T-helper 9 cell (primary cell): ENCODE measurements at places on chromosomes 16 and 17.

- no peak for DNase-seq
These were observed 101.9 kb downstream of the KCNJ2 start for GRCh38 chr17:70271200-70271599.

DNA sequence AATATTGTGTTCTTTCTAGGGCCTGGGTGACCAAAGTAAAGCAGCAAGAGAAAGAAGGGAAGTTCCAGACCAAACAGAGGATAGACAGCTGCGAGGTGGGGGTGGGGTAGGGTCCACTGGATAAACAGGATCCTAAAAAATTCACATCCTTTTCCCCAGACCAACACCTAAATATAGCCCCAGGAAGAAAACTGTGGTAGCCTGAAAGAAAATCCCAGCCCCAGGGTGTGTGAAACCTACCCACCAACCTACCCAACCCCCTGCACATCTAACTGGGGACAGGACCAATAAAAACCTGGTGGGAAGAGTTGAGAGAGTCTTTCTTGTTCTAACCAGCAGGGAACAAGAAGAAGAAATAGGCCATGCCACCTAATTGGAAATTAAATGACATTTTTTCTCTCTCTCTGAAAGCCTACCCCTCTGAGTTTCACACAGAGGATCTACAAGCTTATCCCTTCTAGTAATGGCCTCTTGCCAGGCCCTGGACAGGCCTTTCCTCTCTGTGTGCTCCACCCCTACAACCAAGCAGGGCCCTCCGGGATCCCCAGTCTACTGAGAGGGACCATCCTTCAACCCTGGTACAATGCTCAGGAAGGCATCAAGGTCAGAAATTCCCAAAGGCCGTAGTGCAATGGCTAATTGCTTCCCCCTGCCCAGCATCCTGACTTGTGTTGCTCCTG, 12.0 kb downstream of the MYO18A start:
- DNase-seq: no peak

DNA sequence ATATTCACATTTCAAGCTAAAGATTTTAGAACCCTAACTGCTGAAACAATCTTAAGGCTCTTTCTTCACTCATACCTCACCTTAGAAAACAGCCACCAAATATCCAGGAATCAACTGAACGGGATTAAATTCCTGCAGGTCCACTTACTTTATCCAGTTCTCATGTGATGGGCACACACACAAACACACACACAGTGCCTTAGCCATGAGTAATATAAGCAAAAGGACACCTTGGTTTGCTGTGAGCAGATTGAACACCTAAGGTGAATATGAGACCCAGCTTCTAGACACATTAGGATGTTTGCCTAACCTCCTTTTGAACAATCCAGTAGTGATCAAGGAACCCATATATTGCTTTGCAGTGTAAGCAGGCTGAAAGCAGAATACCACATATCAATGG, 81.5 kb downstream of the TUBD1 start:
- DNase-seq: no peak

DNA sequence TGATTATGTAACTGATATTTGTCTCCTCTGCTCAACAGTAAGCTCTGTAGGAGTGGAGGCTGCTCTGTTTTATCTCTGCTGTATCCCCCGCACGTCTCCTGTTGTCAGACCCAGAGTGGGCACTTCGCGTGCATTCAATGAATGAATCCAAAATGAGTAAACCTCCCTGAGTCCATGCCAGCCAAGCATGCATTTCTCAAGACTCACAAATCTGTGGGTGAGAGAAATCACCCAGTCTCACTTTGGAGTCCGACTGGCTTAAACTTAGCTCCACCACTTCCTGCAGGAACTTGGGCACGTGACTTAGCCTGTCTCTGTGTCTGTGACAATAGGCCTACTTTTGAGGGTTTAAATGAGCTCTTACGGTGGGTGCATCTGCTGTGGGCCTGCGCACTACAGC, 3.7 kb downstream of the PNPO start:
- no peak for DNase-seq

DNA sequence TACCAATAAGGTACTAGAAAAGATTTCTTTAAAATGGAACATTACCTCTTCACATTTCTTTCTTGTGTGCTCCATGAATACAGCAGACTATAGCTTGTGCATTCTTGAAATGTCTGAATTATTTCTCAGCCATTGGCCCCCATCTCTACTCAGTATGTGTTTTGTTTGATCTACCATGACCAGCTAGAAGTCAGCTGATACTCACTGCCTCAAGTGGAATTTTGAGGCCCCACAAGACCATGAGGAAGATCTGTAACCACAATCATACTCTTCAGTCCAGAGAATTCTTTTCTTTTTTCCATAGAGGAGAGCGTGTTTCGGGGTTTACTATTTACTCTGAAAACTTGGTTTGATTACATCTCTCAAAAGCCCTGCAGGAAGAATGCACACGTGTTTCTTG, 319.1 kb downstream of the TOX3 start:
- DNase-seq: no peak

DNA sequence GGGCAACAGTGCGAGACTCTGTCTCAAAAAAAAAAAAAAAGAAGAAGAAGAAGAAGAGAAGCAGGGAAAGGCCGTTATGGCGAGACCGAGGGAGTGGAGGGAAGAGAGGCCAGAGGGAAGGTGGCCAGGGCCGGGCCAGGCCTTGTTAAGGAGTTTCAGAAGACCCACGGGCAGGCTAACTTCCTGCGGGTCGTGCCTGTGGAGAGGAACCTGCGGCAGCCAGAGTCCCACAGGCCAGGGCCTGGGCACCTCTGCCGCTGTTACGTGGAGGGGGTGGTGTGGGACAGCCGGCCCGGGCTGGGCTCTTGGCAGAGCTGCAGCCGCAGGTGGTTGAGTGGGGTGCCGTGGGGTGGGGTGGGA, 5.4 kb downstream of the WDR81 start:
- no peak for DNase-seq

GRCh38 chr16:62913333-62913732, 877.1 kb upstream of the CDH8 start:
- DNase-seq: no peak

- DNase-seq: no peak
These were observed 6.2 kb downstream of the CNP start for GRCh38 chr17:41972571-41973407.

DNA sequence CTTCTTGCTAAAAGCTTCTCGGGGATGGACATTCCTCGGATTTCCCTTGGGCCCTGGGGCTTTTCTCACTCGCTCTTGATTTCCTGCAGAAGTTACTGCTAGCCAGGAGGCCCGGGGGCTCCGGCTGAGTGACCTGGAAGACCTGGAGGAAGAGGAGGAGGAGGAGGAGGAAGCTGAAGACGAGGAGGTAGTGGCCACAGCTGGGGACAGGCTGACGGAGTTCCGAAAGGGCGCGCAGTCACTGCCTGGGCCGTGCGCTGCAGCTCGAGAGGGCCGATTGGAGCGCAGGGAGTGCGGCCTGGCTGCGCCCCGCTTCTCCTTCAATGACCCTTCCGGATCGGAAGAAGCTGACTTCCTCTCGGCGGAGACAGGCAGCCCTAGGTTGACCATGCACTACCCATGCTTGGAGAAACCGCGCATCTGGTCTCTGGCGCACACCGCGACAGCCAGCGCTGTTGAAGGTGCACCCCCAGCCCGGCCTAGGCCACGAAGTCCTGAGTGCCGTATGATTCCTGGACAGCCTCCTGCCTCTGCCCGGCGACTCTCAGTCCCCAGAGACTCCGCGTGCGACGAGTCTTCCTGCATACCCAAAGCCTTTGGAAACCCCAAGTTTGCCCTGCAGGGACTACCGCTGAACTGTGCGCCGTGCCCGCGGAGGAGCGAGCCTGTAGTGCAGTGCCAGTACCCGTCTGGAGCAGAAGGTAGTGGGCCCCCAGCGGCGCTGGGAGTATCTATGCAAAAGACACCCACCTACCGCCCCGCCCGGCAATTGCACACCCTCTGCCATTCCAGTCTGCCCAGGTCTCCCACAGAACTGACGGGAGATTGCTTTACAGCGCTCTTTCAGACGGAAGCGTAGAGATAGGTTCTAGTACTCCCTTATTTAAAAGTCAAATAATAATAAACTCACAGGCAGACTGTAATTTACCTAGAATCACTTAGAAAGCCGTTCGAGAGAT, 4.9 kb downstream of the IRX6 start:
- no peak for DNase-seq

DNA sequence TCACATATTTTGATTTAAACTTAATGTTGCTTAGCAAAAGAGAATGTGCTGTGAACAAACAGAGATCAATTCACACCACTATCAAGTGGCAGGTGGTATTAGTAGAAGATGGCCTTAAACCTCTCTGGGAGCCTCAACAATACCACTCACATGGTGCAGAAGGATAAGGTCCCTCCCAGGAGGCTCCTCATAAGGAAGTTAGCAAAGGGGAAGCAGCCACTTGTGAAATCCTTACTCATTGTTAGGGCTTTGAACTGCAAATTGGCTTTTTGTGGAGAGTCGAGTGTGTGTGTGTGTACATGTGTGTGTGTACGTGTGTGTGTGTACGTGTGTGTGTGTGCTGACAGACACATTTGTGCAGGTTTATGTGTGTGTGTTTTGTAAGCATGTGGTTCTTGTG, 48.9 kb upstream of the ASIC2 start:
- DNase-seq: no peak

GRCh38 chr16:70638814-70639792, 7.3 kb upstream of the IL34 start:
- no peak for DNase-seq

DNA sequence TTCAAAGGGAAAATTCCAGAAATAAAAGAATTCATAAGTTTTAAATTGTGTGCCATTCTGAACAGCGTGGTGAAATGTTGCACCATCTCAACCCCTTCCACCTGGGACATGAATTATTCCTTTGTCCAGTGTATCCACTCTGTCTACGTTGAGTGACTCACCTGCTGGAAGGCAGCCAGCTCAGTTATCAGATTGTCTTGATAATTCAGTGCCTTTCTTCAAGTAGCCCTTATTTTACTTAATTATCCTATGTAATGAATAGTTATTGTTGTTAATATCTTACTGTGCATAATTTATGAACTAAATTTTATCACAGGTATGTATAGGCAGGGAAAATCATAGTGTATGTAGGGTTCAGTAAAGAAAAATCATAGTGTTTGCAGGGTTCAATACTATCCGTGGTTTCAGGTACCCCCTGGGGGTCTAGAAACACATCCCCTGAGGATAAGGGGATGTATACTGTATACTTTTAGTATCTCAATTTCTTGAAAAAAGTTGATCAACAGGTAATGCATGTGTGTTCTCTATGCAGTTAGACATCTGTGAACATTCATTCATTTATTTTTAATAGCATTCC, 7.7 kb upstream of the PCTP start:
- no peak for DNase-seq
